ENCODE measurements at places on chromosomes 2 and 18.

DNA sequence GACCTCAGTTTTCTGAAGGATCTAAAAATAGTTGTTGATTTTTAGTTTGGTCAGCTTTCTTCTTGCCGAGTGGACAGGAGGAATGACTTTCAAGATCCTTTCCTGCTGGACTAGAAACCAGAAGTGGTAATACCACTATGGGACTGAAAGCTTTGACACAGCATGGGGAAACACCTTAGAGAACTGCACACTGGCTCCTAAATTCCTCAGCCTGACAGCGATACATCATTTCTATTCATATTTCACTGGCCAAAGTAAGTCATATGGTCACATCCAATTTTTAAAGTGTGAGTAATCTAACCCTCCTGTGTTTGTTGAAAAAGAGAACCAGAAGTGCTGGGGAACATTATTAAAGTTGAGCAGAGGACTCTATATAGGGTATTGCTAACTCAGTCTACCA lies 244.7 kb upstream of the MMADHC start:
- DNase-seq, result no peak

DNA sequence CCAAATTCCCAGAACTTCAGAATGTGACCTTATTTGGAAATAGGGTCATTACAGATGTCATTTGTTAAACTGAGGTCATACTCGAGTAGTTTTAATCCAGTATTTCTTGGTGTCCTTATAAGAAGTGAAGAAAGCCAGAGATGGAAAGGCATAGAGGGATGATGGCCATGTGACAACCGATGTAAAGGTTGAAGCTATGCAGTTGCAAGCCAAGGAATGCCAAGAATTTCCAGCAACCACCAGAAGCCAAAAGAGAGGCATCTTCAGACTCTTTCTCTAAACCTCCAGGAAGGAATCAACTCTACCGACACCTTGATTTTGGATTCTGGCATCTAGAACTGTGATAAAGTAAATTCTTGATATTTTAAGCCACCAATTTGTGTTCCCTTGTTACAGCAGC lies 242.2 kb downstream of the CDH20 start:
- DNase-seq, result peak; percentile 50

GRCh38 chr18:56377231-56377630 lies 261.2 kb downstream of the TXNL1 start:
- DNase-seq, result no peak

DNA sequence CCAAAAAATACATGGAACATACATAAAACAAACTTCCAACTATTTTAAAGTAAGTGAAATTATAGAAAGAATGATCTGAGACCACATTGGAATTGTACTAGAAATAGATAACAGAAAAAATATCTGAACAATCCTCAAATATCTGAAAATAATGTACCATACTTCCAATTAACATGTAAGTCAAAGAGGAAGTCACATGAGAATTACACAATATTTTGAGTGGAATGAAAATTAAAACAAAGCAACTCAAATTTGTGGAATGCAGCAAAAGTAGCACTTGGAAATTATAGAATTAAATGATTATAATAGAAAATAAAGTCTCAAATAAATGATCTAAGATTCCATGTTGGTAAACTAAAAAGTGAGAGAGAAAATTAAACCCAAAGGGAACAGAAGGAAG lies 38.3 kb upstream of the CTIF start:
- DNase-seq, result no peak

GRCh38 chr2:69514406-69514805 lies 77.2 kb upstream of the NFU1 start:
- peak; percentile 85 for DNase-seq

DNA sequence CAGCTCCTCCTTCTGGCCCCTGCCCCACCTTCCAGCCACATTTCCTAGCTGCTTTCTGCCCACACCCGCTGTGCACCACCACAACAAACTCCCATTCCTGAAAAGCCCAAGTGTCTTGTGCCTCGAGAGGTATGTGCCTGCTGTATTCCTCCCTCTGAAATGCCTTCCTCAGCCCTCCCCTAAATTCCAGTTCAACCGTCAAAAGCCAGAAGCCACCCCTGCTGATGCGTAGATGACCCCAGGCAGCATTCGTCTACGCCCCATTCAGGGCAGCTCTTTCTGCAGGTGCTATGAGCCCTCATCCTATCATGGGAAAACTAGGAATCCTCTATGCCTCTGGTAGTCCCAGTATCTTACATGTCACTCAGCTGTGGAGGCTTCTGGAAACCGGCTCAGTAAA lies 71.7 kb downstream of the DNMT3A start:
- DNase-seq, result no peak

GRCh38 chr2:162623888-162624287 lies 214.7 kb downstream of the KCNH7 start:
- DNase-seq, result no peak

DNA sequence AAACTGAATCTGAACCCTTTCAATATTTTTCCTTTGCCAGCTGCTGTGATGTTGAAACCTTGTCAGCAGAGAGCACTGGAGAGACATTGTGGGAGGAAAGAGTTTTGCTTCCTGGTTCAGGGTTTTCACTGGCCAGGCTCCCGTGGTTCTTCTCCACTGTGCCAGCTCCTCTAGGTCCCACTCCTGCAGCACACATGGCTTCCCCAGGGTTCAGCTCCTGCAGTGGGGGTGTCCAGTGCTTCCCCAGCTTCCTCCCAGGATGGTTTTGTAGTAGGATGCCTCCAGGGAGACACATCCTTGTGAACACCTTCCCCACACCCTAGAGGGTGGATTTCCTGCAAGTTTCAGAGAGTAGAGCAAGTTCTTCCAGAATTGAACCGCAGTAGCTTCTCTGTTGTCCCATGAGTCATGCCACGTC lies 24.0 kb upstream of the SULT1C3 start:
- DNase-seq, result peak; percentile 65

GRCh38 chr2:110674620-110675555 lies 3.0 kb downstream of the BUB1 start:
- DNase-seq, result peak; percentile 57

GRCh38 chr2:161204846-161205245 lies 44.6 kb downstream of the TANK start:
- no peak for DNase-seq

- DNase-seq, result no peak
These were observed 107.8 kb upstream of the LTBP1 start for GRCh38 chr2:32838949-32839348.

DNA sequence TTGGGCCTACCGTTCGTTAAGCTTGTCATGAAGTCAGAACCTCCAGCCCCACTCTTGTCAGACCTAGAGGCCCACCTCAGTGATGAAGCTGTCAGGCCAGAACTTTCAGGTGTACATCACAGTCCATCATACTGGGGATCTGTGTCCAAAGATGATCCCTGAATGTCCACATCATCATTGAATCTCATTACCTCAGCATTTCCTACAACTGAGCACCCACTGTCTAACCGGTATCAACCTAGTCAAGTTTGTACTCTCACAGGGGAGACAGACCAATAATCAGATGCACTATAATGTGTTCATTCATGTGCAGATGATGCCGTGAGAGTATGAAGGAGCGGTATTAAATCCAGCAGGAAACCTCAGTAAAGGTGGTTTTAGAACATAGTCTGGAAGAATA lies 36.3 kb upstream of the EHBP1 start:
- no peak for DNase-seq

- no peak for DNase-seq
These were observed 98.1 kb upstream of the YPEL5 start for GRCh38 chr2:30048636-30049175.

DNA sequence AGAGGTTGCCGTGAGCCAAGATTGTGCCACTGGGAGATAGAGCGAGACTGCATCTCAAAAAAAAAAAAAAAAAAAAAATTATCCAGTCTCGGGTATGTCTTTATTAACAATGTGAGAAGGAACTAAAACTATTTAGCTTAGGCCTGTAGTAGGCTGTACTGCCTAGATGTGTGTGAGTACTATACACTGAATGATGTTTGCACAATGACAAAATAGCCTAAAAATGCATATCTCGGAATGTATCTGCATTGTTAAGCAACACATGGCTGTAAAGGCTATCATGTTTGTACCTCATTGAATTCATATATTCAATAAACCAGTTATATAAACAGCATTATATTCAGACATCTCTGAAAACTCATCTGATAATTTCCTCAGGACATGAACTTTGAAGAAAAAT lies 191.2 kb upstream of the SESTD1 start:
- no peak for DNase-seq

- no peak for DNase-seq
These were observed 67.0 kb downstream of the PIGN start for GRCh38 chr18:62119884-62120283.

- DNase-seq, result no peak
These were observed 45.7 kb downstream of the NFATC1 start for GRCh38 chr18:79441420-79441819.

- no peak for DNase-seq
These were observed 3.6 kb downstream of the ADRA2B start for GRCh38 chr2:96112501-96113366.

GRCh38 chr2:42659609-42660008 lies 91.2 kb downstream of the MTA3 start:
- DNase-seq, result no peak

DNA sequence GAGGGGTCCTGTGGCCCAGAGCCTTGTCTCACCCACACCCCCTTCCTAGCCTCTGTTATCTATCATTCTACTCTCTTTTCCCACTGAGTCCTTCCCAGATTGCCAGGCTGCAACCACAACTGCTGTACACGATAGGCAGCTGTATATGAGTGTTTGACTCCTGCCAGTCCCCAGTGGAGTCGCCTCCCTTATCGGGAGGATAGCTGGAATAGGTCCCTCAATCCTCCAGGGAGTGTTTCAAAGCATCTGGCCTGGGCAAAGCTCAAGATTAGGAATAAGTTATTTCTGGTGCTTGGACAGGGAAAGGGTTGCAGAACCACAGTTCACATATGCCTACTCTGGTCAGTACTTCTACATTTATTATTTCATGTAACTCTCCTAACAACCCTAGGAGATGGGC lies 4.8 kb downstream of the MSGN1 start:
- DNase-seq, result no peak

DNA sequence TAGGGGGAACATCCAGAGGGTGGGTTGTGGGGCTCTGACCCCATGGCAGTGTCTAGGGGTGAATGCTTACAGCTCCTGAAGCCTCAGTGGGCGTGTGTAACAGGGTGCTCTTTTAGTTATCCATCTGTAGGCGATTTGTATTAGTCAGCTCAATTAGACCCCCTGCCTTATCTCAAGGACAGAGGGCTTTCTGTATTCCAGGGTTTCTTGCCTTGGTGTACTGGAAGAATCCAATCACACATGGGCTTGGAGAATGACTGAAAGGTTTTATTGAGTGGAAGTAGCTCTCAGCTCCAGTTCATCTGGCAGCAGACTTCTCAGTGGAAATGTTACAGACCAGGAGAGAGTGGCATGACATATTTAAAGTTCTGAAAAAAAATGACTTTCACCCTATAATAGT lies 334.0 kb upstream of the GCFC2 start:
- peak; percentile 53 for DNase-seq

DNA sequence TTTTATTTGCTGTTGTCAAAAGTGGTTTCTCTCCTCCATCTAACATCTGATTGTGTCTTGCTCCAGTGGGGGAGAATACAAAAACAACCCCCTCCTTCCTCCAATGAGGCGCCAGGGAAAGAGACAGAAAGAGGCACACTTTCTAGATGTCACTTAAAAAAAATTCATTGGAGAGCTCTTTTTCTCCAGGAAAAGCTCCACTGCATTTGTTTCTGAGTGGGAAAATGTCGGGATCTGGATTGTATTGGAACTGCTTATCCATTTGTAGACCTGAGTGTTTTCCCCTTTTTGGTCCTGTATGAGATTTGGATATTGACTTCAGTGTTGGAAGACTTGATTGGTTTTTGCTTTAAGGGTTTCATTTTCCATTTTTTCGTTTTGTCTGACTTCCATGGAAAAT lies 995 bp downstream of the MBD5 start:
- no peak for DNase-seq

GRCh38 chr2:130849896-130850787 lies 13.4 kb downstream of the ARHGEF4 start:
- no peak for DNase-seq

Measured in RPMI7951 (cell line).